CD8-positive, alpha-beta T cell (primary cell): ENCODE measurements at places on chromosomes 11 and 22. TPM values are rescaled to one million over a fixed set of nuclear protein-coding genes. Genes with fewer than 3 reads are reported as not detected.

DNA sequence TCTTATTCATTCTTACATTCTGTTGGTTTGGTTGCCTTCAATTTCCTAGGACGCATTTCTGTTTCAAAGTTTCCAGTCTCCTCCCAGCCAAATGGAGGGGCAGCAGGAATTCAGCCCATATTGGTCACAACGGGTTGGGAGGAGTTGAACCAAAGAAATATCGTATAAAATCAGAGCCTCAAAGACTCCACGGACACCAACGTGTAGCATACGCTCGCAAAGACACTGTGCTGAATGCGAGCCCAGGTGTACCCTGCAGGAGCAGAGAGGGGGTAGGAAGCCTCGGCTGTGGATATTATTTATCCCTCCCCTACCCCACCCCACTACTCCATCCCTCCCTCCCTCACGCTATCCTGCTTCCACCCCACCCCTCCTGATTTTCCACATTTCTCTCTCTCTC is 15.5 kb upstream of the CCND1 start:
- DNase-seq: no peak

DNA sequence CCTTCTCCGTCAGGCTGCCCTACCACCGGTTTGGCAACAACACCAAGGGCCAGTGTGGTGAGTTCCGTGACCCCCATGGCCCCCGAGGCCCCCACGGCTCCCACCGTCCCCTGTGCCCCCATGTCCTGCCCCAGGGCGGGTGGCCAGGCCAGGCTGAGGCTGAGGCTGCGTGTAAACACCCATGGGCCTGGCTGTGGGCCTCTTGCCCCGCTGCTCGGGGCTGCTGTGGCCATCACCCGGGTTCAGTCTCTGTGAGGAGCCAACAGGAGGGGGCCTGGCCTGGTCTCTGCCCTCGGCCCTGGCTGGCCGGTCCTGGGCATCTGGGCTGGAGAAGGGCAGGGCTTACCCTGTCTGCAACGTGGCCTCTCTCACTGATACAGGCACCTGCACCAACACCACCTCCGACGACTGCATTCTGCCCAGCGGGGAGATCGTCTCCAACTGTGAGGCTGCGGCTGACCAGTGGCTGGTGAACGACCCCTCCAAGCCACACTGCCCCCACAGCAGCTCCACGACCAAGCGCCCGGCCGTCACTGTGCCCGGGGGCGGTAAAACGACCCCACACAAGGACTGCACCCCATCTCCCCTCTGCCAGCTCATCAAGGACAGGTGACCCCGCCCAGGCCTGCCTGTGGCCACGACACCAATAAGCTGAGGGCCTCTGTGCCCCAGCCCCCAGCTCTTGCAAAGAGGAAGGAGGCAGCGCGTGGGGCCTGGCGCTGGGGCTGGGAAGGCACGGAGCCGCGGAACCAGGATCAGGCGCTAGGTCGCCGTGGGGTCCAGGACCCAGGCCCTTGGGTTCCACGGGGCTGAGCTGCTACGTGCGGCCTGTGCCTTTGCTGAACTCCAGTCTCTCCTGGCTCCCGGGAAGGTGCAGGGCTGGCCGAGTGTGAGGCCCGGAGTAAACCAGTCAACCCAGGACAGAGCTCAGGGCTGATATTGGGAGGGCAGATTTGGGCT is 29.0 kb downstream of the MUC2 start:
- DNase-seq: no peak

DNA sequence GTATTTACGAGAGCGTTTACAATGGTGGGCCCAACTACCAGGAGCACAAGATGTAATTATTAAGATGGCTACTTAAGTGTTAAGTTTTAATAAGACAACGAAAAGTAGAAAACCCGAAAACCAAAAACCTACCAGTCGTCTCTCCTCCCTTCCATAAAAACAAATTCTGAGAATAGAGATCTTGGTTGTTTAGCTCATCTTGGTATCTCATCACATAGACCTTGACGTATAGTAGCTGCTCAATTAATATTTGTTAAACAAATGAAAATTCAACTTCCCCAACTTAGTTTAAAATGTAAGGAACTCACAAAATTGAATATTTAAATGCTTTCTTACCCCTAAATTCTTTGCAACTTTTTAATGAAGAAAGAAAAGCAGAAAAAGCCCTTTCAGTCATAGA is 669 bp downstream of the KDM4D start:
- no peak for DNase-seq

DNA sequence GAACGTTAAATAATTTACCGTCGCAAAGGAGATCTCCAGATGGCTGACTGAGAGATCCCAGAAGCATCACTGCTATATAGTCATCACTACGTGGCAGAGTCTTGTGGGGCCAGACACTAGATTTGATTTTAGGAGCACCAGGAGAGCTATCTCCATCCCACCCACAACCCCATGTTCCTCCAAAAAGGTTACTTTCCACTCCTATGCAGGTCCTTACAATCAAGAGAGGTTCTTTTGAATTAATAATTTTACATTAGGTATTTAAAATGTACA is 19.4 kb downstream of the GUCY1A2 start:
- DNase-seq: no peak

The P2RY2 gene
- not detected for total RNA-seq

The XBP1 gene
- 212 TPM for total RNA-seq

The OR5A1 gene
- not detected for total RNA-seq
